Left colon (tissue), 2 donors: ENCODE measurements at places on chromosomes 12 and 14.

DNA sequence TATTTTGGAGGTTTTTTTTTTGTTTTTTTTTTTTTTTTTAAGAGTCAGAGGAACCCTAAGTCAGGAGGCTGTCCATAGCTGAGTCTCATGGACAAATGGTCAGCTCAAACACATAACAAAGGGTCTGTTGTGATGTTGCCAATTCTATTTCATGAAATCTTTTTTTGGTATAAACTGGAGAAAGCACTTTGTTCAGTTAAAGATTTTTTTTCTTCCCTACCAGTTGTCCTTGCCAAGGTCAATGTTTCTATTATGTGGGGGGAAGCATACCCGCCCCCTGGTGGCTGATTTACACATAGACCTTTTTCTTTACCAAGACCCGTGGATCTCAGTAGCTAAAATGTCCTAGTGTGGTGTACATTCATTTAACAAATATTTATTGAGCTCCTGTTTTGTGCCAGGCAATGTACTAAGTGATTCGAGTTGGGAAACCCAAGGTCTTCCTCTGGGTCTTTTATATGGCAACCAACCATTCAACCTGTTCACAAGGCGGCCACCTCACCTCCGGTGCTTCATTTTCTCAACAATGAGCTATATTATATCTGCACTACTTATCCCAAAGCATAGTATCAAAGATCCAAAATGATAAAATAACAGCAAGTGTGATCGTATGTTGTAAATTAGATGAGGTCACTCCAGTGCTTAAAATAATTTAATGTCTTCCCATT, 214.5 kb downstream of the PAH start:
- no peak for DNase-seq

GRCh38 chr12:121798787-121799155, 5.0 kb upstream of the SETD1B start:
- no peak for DNase-seq

DNA sequence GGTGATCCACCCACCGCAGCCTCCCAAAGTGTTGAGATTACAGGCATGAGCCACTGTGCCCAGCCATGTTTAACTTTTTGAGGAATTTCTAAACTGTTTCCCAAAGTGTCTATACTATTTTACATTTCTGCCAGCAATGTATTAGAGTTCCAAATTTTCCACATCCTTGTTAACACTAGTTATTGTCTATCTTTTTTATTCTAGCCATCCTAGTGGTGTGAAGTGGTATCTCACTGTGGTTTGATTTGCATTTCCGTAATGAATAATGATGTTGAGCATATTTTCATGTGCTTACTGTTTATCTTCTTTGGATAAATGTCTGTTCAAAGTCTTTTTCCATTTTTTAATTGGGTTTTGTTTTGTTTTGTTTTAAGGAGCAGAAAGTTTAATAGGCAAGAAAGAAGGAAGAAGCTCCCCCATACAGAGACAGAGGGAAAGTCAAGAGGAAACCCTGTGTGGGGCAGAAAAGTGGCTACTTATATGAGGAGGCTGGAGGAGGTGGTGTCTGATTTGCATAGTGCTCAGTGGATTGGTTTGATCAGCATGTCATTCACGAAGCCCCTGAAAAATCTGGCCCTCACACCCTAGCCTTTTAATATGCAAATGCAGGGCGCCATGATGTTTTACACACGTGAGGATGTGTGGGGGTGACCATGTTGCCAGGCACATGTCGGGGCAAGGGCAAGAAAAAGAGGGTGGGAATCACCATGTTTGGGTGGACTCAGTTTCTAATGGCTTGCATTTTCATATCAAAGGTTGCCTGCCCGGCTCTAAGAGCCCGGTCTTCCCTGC, 14.9 kb downstream of the TXNRD1 start:
- DNase-seq, result no peak

GRCh38 chr12:15722951-15723350, 66.2 kb downstream of the EPS8 start:
- DNase-seq, result no peak

GRCh38 chr12:92602476-92602875, 100.3 kb upstream of the PLEKHG7 start:
- DNase-seq, result no peak

DNA sequence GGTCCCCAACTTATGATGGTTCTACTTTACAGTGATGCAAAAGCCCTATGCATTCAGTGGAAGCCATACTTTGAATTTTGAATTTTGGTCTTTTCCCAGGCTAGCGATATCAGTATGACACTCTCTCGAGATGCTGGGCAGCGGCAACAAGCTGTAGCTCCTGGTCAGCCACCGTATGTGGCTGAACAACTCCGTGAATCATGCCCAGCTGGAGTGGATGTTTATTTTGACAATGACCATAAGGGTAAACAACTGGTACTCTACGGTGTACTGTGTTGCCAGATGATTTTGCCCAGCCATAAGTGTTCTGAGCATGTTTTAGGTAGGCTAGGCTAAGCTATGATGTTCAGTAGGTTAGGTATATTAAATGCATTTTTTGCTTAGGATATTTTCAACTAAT, 8.2 kb upstream of the ZNF410 start:
- DNase-seq, result no peak

- no peak for DNase-seq
These were observed 554.5 kb downstream of the AACS start for GRCh38 chr12:125619723-125620122.

DNA sequence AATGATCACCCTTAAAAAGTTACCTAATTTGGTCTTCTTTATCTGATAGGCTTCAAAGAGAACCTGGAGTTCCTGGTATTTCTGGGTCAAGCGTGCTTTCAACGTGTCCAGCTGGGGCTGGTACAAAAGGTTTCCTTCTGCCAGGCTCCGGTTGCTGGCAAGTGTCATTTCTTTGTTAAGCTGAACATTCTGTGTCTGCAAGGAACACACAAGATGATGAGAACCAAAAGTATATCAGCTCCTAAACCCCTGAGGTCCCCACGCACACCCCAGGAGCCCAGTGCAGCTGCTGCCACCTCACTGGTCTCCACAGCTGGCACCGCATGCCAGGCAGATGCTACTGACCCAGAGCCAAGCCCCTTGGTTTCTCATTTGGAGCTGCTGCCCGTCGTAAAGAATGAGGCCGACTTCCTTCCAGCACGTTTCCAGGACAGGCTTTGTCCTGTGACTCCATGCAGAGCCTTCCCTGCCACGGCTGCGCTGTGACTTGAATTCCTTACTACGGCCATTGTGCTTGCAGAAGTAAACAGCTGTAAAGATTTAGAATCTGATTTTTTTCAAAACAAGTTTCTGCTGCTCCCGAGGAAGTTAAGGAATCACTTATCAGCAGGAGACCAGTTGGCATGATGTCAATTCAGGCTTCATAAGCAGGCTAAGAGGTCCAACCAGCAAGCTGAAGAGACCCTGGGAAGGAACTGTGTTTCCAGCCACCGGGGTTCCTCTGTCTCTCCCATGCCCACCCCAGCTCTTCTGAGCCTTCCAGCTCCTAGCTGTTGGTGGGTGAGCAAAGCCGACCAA, 24.9 kb downstream of the VPS37B start:
- DNase-seq, result peak; percentile 56

- no peak for DNase-seq
These were observed 8.9 kb downstream of the CLEC12A start for GRCh38 chr12:9980126-9980525.

- peak; percentile 7 for DNase-seq
These were observed 5.5 kb downstream of the PLEKHG6 start for GRCh38 chr12:6315704-6316597.

GRCh38 chr12:15632708-15633107, 156.5 kb downstream of the EPS8 start:
- no peak for DNase-seq

DNA sequence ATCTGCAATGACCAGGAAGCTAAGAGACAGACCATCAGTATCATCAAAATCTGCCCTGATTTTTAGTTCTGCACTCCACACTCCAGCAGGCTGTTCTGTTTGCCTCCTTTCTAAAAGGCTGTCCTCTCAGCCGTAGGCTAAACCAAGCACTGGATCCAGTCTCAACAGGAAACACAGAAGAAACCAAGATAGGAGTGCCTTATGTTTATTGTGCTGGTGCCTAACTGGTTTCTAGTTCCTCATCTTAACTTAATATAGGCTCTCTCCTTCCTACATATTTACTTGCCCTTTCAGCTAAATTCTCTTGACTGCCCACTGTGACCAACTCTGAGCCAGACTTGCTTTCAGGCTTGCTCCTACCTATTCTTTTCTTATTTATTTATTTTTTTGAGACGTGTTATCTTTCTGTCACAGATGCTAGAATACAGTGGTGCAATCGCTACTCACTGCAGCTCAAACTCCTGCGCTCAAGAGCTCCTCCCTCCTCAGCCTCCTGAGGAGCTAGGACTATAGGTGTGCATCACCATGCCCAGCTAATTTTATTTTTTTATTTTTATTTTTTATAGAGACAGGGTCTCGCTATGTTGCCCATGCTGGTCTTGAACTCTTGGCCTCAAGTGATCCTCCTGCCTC, 30.8 kb downstream of the GALNT4 start:
- DNase-seq, result no peak

GRCh38 chr12:122981587-122982476, 1.4 kb downstream of the ARL6IP4 start:
- no peak for DNase-seq

GRCh38 chr14:59199205-59199604, 10.7 kb downstream of the DAAM1 start:
- DNase-seq, result no peak

DNA sequence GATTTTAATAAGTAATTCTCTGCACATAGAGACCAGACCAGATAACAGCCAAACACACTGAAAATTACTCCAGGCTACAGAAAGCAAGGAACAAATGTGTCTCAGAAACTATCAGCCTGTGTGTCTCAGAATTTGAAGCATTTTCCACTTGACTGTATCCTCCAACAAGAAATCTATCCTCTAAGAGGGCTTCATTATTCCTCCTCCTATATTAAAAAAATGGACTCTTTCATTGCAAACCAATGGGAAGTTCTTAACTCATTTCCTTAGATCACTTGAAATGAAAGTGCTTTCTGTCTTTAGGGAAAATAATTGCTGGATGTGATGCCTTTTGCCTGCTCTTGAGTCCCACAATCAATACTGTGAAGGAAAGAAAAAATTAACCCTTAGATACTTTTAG, 2.3 kb downstream of the ST8SIA1 start:
- no peak for DNase-seq

- DNase-seq, result no peak
These were observed 297.8 kb downstream of the PRKD1 start for GRCh38 chr14:29629839-29630238.

GRCh38 chr12:462936-463705, 3.4 kb downstream of the B4GALNT3 start:
- DNase-seq, result peak; percentile 77

- no peak for DNase-seq
These were observed 80.8 kb downstream of the EP400 start for GRCh38 chr12:132030367-132031038.

DNA sequence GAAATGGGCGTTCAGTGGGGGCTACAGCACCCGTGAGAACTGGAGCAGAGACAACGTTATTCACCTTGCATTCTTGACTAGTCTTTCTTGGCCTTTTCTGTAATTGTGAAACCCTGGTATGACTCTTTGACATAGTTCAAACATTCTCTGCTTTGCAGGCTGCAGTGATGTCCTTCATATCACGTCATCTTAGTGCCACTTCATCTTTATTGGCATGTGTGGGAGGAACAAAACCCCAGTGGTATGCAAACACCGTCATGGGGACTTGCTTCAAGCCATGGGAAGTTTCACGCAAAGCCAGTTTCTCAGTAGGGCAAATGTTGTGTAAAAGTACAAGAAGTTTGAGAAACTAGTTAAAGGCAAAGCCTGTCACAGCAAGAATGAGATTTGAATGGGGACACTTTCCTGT, 20.2 kb upstream of the DUSP16 start:
- no peak for DNase-seq

DNA sequence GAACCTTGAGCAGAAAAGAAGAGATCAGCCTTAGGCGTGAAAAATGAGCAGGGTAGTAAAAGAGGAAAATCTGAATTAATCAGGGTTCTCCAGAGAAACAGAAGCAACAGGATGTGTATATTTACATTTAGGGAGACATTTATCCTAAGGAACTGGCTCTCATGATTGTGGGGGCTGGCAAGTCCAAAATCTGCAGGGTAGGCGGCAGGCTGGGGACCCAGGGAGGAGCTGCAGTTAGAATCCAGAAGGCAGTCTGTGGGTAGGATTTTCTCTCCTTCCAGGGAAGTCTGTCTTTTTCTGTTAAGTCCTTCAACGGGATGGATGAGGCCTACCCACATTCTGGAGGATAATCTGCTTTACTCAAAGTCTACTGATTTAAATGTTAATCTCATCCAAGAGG, 67.4 kb upstream of the OVCH1 start:
- no peak for DNase-seq
